ENCODE measurements at places on chromosomes 1 and 21. TPM values are rescaled to one million over a fixed set of nuclear protein-coding genes. Genes with fewer than 3 reads are reported as not detected.

FABP3 gene
- polyA plus RNA-seq, result 13.2 TPM

KCNK2 gene
- polyA plus RNA-seq, result not detected

TAS1R3 gene
- polyA plus RNA-seq, result 0.50 TPM

CLDN8 gene
- polyA plus RNA-seq, result 0.37 TPM

PTPRC gene
- 7.0 TPM for polyA plus RNA-seq

RNF207 gene
- 15.8 TPM for polyA plus RNA-seq

PLA2G2D gene
- 0.10 TPM for polyA plus RNA-seq

IFNLR1 gene
- 4.7 TPM for polyA plus RNA-seq

TMEM269 gene
- 1.5 TPM for polyA plus RNA-seq

C4BPA gene
- polyA plus RNA-seq, result 0.24 TPM

PKP1 gene
- 0.51 TPM for polyA plus RNA-seq
